NCI-H1105 (cell line): ENCODE measurements at places on chromosomes 2 and 18.

- DNase-seq, result no peak
Measured at GRCh38 chr2:28898048-28898447, 3.6 kb downstream of the WDR43 start.

- no peak for DNase-seq
Measured at GRCh38 chr2:56654936-56655335, 471.1 kb downstream of the CCDC85A start.

DNA sequence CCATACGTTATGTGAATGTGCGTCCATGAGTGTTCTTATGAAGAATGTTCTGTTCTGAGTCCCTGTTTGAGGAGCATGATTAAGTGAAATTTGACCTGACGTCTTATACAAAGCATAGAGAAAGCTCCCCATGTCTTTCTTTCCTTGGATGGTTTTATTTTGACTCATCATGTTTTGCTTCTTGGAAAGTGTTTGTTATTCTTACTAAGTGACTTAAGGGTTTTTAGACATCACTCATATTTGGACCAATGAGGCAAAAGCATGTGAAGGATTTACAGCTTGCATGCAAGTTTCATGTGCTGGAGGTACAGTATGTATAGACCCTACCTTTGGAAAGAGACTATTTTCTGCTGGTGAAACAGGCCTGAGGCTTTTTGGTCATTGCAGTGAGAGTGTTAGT is 33.5 kb upstream of the ZEB2 start:
- DNase-seq, result no peak

DNA sequence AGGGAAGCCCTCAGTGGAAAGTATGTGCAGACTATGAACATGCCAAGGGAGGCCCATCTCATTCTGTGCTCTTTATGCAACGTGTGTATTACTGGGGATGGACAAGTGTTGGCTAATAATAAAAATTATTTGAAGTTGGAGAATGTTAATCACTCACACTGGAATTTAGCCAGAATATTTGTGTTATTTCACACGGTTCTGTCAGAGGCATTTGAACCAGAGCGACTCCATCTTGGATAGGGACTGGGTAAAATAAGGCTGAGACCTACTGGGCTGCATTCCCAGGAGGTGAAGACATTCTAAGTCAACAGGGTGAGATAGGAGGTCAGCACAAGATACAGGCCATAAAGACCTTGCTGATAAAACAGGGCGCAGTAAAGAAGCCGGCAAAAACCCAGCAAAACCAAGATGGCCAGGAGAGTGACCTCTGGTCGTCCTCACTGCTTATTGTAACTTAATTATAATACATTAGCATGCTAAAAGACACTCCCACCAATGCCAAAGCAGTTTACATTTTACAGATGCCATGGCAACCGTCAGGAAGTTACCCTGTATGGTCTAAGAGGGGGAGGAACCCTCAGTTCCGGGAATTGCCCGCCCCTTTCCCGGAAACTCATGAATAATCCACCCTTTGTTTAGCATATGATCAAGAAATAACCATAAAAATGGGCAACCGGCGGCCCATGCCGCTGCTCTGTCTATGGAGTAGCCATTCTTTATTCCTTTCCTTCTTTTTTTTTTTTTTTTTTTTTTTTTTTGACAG is 2.6 kb upstream of the FZD5 start:
- no peak for DNase-seq
